ENCODE measurements at places on chromosomes 1 and 21. TPM values are rescaled to one million over a fixed set of nuclear protein-coding genes. Genes with fewer than 3 reads are reported as not detected.
A peak's percentile ranks its signal among the peaks of the same experiment; 100 is the strongest.

DNA sequence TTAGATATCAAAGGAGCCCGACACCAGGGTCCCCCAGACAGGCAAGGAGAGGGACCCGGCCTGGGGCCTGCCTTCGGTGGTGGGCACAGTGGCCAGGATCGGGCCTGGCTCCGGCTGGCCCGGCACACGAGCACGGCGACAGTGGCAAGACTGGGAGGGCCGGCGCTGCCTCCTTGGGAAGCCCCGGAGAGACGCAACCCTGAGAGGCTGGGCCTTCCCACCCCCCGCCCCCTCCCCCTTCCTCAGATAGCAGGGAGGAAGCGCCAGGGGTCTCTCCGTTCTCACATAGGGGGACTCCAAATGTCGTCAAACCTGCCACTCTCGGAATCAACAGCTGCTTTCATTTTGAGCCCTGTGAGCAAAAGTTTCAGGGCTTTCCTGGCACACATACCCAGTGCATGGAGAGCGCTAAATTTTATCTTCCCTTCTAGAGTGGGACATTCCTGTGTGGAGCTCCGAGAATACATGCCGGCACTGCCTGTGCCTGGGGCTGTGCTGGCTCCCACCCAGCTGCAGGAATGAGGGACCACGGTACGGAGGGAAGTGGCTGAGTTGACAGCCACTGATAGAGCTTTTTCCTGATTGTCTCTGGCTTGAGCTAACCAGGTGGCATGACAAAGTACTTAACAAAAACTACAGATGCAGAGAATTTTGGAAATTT lies 62.4 kb downstream of the CD247 start:
- peak; percentile 48 for DNase-seq

GRCh38 chr1:48109390-48110013 lies 112.3 kb upstream of the TRABD2B start:
- DNase-seq, result no peak

GRCh38 chr1:10815858-10816195 lies 19.4 kb upstream of the CASZ1 start:
- no peak for DNase-seq

DNA sequence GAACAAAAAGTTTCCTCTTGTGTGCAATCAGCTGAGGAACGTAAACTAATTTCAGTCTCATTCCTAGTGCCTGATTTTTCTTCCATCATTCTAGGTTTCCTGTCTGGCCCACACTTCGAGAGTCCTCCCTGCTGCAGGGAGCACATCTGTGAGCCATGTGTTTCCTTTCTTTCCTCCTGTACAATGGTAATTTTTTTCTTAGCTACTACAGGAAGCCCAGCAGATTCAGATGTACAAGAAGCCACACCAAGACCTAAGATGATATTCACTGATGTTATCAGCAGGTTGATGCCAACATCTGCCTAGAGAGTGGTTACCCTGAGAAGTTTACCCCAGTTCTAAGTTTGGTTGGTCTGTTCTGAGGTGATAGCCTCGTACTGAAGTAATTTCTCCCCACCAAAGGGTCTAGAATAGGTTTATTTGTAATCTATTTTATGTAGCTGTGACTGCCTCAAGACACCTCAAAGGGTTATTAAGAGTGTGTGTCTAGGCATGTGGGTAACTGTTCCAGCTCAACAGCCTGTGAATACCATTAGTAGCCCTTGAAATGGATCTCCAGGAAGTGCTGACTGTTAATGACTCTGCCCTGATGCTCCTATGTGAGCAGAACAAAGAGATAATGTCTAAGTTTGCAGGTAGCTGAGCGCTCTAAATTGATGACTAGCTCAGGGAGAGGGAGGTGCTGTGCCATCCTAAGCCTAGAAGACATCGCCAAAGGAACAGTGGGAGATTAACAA lies 31.7 kb upstream of the CLDN14 start:
- no peak for DNase-seq

Gene LCE1C
- not detected for total RNA-seq

Gene C1QA
- total RNA-seq, result 10.9 TPM

Gene SMCP
- total RNA-seq, result not detected
